ENCODE measurements at places on chromosomes 16 and 17.

DNA sequence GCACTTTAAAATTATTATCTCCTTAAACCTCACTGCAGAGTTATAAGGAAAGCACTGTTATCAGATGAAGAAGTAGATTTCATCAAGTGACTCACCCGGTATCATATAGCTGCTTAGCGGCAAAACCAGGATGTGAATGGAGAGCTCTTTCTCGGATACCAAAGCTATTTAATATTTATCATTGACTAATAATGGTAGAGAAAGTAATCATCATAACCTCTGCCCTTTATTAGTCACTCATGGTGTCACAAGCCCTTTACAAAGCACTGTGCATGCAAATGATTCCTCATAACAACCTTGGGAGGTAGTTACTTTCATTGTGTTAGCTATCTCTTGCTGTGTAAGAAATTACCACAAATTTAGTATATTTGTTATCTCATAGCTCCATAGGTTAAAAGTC is 592.9 kb downstream of the MAF start:
- DNase-seq = no peak

- peak; percentile 14 for DNase-seq
Measured at GRCh38 chr17:29929006-29929532, 959 bp downstream of the SSH2 start.

DNA sequence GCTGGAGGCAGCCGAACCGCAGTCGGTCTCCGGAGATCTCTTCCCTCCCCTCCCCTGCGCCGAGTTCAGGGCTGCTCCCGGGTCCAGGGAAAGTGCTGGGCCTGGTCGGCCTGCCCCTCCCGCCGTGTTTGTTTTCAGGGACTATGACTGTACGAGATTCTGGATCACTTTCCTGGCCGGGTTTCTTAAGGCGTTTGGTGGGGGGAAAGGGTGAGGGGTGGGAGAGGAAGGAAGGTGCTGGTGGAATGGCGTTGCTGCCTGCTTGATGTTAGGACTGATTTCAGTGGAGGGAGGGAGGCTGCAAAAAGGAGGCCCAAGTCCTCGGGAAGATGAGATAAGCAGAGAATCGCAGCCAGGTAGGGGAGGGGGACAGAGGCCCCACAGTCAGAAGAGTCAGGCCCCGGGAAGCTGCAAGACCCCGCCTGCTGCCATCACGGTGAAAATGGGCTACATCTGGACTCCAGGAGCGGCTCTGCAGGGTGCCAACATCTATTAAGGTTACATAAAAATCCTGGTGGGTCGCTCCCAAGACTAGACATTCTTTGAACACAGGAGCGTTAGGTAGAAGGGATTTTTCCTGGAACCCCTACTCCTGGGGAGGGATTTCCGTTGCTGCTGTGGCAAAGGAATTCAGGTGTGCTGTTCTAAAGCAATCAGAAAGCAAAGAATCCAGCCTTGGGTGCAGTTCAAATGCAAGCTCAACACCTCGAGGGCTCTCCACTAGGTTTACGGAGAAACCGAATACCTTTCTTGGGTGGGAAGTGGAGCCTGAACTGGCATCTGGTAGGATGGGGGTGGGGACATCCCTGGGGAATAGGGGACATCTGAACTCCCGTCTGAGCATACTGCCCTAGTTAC is 1.2 kb downstream of the ARHGAP44 start:
- no peak for DNase-seq

GRCh38 chr17:71237903-71238538 is 882.8 kb upstream of the SOX9 start:
- DNase-seq = no peak

GRCh38 chr16:7440886-7441400 is 108.3 kb downstream of the RBFOX1 start:
- no peak for DNase-seq

All from lower leg skin (tissue), 4 donors.